HFF-Myc (cell line): ENCODE measurements at places on chromosomes 6 and 20.
A peak's percentile ranks its signal among the peaks of the same experiment; 100 is the strongest.

DNA sequence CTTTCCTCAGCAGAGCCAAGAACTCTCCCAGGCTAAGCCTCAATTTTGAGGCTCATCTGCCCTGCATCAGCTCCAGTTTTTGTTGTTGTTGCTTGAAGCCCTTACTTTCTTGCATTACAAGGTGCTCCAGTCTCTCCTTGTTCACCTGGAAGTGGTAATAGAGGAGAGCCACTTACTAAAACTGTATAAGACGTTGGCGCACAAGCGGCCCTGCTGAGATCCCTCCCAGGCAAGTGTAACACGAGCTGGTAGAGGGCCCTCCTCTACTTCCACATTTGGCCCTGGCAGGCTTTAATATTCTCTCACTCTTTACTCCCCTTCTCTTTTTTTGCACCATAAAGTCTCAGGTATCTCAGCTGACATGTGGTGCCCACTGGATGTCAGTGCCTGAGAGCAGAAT, 19.5 kb downstream of the GCM2 start:
- no peak for DNase-seq

- no peak for DNase-seq
Observed at GRCh38 chr6:10390495-10391298, 24.2 kb downstream of the TFAP2A start.

- DNase-seq: no peak
Observed at GRCh38 chr6:116409756-116410155, 39.0 kb downstream of the DSE start.

GRCh38 chr20:1825938-1826445, 69.2 kb upstream of the SIRPA start:
- no peak for DNase-seq

GRCh38 chr6:2517855-2518473, 232.8 kb downstream of the MYLK4 start:
- no peak for DNase-seq

DNA sequence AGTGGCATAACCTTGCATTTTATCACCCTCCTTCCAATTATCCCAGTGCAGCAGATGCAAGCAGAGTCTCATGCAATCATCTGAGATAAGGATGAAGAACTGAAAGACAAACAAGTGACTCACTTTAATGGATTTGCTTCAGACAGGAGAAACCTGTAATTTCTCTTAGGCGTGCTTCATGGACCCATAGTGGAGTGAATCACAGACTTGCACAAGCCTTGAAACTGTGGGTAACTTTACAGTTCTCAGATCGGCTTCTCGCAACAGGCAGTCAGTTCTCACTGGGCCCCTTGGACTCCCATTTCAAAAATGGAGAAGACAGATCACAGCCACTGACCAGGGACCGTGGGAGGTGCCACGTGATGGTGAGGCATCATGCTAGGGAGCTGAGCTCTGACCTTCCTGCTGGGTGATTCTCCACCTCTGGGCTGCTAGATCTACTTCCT, at the start of gene ADGRF4:
Gene ADGRF4, plus strand, starts transcription at position 239 of the 446 bp plus-strand sequence. CDS start 8,666 bp downstream, outside the sequence.
- DNase-seq: no peak

DNA sequence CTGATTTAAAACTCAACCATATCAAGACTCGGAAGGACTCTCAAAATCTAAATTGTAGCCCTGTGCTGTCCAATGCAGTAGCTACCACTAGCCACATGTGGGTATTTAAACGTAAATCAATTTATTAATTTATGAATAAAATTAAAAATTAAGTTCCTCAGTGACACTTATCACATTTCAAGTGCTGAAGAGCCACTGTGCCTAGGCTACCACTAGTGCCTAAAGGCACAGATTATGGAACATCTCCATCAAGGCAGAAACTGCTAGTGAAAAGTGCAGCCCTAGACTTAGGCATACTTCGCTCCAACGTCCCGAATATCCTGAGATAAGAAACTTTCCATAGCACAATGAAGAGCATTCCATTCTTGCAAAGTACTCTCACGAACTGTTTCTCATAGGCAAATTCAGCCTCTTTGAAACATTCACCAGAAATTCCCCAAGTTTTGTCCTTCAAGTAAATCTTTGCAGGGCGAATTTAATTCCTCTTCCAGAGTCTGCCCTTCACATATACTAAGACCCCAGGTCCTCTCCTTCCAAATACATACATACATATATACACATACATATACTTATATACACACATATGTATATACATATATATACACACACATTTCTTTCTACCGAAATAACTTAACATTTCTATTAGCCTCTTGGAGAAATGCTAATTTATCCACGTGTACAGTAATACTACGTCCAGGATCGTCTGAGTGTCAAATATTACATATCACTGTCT, 1.3 kb downstream of the SUPT3H start:
- DNase-seq: no peak

GRCh38 chr6:135722190-135722589, 129.3 kb upstream of the PDE7B start:
- no peak for DNase-seq

DNA sequence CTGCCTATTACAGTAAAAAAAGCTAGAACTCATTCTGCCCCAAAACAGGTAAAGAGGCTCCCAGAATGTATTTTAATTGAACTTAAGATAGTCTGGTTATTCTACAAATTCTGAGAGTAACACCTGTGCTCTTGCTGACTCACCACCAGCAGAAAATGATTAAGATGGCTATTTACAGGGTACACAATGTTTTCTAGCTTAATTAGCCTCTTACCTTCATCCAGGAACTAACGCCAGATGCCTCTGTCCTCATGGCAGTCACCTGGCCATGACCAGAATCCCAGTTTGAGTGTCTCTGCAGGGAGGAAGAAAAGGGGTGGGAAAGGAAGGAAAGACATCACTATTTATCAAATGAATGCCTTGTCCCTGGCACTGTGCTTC, 31.3 kb upstream of the PPP1R3G start:
- DNase-seq: peak; percentile 46

DNA sequence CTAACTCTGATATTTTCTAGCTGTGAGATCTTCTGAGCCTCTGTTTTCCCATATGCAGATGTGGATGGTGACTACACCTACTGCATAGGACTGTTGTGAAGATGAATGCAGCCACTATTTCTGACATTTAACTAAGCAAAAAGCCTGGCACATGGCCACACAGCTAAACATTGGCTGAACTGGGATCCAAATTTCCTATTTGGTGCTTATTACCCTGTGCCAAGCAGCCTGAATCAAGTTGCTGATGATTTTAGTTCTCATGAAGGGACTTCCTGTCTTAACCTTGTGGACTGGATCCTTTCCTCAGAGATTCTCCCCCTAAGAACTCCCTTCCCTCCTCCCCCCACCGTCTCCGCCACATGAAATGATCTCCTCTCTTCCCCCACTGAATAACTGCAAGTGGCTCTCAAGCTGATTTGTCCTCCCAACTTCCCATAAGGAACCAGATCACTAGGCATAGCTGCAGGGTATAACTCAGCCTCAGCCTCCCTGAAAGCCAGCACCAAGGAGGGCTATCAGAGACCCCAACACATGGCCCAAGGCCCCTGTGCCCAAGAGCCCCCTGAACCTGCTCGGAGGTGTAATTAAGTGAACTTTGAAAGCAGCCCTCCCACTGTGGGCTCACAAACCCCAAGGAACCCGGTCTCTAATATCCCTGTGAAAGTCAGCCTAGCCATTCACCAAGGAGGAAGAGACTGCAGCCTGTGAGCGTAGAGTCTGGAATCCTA, 55.7 kb downstream of the MAFB start:
- DNase-seq: no peak

GRCh38 chr20:4370851-4371250, 350.9 kb upstream of the PRND start:
- no peak for DNase-seq

GRCh38 chr6:148981515-148981914, 234.7 kb downstream of the UST start:
- no peak for DNase-seq

- peak; percentile 61 for DNase-seq
Observed at GRCh38 chr6:105900125-105900937, 185.8 kb upstream of the PRDM1 start.

DNA sequence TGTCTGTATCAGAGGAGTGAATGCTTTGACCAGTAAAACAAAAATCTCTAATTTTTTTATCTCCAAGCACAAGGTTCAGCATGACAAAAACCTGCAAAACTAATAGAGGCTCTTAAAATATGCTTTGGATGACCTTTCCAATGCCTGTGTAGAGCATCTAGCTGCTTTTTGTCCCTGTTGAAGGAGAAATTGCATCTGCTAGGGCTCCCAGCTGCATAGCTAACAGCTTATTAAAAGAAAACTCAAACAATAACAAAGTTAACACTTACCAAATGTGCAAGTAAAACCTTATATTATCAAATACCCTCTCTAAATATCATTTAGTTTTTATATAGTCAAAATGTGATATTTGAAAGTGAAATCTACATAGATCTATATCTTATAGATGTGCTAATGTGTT, 378.6 kb downstream of the CD109 start:
- DNase-seq: no peak

- DNase-seq: peak; percentile 21
Observed at GRCh38 chr6:22952097-22952496, 382.7 kb downstream of the HDGFL1 start.

- no peak for DNase-seq
Observed at GRCh38 chr6:21593927-21594415, 420 bp downstream of the SOX4 start.

DNA sequence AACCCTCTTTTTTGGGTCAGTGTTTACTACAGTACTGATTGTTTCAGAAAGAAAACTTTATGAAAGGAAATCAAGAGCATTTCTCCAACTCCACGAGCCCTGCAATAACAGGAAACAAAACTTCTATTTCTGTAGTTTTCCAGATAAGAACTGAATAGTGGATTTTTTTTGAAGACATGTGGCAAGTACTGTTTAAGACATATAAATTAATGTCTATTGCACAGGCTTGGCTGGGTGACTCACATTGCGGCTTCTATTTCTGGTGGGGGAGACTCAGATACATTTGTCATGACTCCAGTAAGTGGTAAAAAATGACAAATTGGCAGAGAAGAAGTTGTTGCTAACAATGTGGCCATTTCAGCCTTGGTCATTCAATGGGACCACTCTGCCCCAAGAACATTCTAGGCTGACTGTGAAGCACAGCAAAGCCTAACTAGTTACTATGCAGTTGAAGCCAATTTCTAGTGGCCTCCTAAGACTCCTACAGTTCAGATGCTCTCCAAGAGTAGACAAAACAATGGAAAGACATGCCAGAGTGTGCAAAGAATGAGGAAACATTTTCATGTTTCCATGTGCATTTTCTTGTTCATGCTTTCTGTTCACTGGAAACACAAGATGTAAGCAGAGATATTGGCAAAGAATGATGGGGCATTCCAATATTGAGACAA, 200.9 kb downstream of the EDN1 start:
- peak; percentile 72 for DNase-seq

DNA sequence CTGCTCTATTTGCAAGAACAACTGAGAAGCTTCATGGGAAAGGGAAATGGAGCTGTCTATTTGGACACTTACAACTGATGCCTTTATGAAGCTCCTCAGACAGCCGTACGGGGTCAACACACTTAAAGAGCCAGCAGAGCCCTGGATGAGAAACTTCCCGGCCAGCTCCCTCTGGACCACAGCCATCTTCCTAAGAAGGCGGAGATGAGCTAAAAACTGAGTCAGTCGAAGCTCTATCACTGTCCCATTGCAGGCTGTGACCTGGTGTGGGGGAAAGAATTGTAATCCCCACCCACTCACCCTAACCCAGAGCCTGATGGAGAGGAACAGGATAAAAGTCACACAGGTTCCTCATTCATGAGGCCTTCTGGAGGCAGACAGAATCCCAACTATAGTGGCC, 360.4 kb upstream of the JARID2 start:
- DNase-seq: no peak

GRCh38 chr6:163320804-163321203, 93.7 kb upstream of the QKI start:
- DNase-seq: no peak

DNA sequence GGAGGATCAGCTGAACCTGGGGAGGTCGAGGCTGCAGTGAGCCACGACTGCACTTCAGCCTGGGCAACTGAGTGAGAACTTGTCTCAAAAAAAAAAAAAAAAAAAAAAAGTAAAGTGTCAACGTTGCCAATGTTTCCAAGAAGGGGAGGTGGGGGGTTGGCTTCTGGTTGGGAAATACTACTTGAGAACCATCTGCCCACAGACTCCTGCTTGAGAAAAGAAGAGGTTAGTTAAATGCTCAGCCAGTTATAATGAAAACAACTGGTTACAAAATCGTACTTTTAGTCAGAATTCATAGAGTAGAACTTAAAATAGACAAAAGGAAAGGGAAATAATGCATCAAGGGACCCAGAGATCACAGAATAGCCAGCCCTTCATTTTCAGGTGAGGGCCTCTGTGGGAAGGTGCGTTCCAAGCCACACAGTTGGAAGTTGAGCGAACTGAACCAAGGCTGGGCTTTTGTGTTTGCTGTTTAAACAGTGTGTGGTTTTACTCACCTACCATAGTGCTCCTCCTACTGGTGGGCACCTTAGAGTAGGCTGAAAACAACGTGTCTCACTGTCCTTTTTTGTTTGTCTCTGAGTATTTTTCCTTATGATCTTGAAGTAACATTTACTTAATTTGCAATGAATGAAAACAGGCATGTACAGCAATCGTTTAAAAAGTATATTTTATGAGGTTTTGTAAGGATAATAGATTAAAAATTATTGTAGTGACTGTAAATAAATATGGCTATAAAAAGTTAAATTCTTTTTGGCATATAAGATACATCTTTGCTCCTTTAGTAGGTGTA, 200.7 kb downstream of the BCAS1 start:
- DNase-seq: no peak

GRCh38 chr20:35568645-35569044, 26.8 kb downstream of the ERGIC3 start:
- DNase-seq: no peak

DNA sequence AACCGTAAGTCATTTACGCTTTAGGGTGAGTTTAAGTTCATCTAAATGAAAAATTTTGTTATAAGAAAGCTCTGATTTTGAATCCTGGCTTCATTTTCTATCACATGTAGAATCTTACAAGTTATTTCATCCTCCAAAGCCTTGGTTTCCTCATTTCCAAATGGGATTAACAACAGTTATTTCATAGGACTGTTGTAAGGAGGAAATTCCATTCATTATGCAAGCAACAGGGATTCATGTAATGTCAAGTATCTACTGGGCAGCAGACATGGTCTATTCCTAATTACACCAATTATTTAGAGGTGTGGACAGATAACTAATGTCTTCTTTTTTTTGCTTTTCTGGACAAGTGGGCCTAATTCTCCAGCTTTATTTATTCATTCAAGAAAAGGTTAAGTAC, 154.0 kb downstream of the PDSS2 start:
- no peak for DNase-seq

DNA sequence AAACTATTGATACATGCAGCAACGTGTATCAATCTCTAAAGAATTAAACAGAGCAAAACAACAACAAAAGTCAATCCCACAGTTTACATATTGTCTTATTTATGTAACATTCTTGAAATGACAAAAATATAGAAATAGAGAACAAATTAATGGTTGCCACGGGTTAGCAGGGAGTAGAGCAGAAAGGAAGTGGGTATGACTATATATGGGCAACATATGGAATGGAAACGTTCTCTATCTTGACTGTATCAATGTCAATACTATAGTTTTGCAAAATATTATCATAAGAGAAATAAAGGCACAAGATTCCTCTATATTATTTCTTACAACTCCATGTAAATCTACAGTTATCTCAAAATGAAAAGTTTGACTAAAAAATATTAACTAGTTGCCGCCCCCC, 12.8 kb downstream of the AK9 start:
- DNase-seq: no peak
